ENCODE measurements at places on chromosomes 7 and 10.

- no peak for DNase-seq
- no peaks in the 10 kb centered on the region for H3K36me3 ChIP-seq
- no peaks in the 10 kb centered on the region for H3K27me3 ChIP-seq
Observed at GRCh38 chr10:132586739-132587138, 49.2 kb downstream of the INPP5A start.

- no peaks in the 10 kb centered on the region for H3K27me3 ChIP-seq
- H3K4me1 ChIP-seq, result no peaks in the 10 kb centered on the region
- no peak overlapping the region for H3K4me3 ChIP-seq
- no peaks in the 10 kb centered on the region for H3K36me3 ChIP-seq
- no peak for DNase-seq
- H3K27ac ChIP-seq, result no peak overlapping the region
Observed at GRCh38 chr7:147869456-147869855, 721.1 kb upstream of the C7orf33 start.

DNA sequence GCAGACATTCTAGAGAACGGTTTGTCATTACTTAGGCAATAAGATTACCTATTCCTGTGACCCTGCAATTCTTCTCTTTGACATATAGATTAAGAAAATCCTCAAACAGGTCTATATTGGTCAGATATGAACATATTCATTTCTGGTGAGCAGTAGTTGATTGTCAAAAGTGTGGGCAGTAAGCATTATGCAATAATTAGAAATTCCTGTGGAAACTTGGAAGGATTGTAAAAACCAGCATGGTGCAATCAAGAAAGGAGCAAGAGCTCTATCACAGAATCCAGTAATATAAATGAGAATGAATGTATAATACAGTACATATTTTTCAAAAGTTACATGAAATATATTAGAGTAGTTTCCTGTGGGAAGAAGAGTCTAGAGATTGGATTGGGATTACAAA lies 406.5 kb downstream of the SUGCT start:
- no peak for DNase-seq
- H3K27me3 ChIP-seq, result no peaks in the 10 kb centered on the region
- no peak overlapping the region for H3K4me3 ChIP-seq

GRCh38 chr10:33365301-33365700 lies 30.8 kb upstream of the NRP1 start:
- H3K4me1 ChIP-seq, result no peaks in the 10 kb centered on the region
- no peaks in the 10 kb centered on the region for H3K27me3 ChIP-seq
- no peak for DNase-seq
- no peaks in the 10 kb centered on the region for H3K36me3 ChIP-seq
- no peak overlapping the region for H3K27ac ChIP-seq

DNA sequence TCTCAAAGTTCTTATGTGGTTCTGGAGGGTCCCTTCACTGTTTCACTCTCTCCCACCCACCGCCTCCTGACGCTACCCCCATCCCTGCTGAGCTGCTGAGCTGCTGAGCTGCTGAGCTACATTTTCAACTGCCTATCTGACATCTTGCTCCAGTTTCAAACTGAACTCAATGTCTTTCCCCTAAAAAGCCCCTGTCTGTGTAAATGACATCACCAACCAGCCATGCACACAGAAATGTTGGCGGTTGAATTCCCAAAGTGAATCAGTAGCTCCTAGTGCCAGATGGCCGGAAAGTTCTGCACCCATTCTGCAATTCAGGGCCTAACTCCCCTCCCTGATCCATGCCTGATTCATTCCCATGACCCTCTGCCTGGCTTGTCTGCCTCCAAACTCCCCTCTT lies 71.2 kb downstream of the WNT2 start:
- no peak for DNase-seq
- H3K36me3 ChIP-seq, result no peaks in the 10 kb centered on the region
- no peak overlapping the region for H3K4me3 ChIP-seq
- no peaks in the 10 kb centered on the region for H3K27me3 ChIP-seq
- H3K27ac ChIP-seq, result no peak overlapping the region
- H3K4me1 ChIP-seq, result no peaks in the 10 kb centered on the region

DNA sequence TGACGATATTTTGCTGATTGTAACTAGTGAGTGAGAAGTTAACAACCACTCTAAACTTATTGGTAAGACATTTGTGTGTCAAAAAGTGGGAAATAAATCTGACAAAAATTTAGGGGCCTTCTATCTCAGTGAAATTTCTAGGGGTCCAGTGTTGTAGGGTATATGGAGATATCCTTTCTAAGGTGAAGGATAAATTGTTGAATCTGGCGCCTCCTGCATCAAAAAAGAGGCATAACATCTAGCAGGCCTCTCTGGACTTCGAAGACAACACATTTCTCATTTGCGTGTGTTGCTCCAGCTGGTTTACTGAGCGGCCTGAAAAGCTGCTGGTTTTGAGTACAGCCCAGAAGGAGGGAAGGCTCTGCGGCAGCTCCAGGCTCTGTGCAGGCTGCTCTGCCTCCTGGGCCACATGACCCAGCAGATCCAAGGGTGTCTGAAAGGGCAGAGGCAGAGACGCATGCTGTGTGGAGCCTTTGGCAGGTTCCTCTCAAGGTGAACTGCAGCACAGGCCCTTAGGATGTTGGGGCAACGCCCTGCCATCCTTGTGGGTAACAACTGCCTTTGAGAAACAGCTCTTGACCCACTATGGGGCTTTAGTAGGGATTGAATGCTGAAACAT lies 72.4 kb downstream of the LMBR1 start:
- no peak overlapping the region for H3K27ac ChIP-seq
- DNase-seq, result no peak
- no peaks in the 10 kb centered on the region for H3K4me1 ChIP-seq
- no peaks in the 10 kb centered on the region for H3K27me3 ChIP-seq

DNA sequence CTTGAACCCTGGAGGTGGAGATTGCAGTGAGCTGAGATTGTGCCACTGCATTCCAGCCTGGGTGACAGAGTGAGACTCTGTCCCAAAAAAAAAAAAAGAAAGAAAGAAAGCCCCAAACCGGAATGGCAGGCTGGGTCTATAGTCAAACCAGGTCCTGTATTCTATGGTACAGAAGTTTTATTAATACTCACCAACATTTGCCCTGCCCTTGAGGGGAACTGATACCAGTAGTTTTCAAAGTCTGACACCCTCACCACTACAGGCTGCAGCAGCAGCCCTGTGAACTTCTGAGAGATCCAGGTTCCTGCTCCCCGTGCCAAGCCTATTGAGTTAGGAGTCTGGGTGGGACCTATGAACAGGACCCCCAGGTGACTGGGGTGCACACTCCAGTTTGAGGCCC lies 80.6 kb downstream of the RGS10 start:
- no peak overlapping the region for H3K4me3 ChIP-seq
- no peak for DNase-seq
- peaks cover 4% of the 10 kb centered on the region for H3K4me1 ChIP-seq
- no peak overlapping the region for H3K27ac ChIP-seq

- no peaks in the 10 kb centered on the region for H3K27me3 ChIP-seq
- no peaks in the 10 kb centered on the region for H3K4me1 ChIP-seq
- H3K27ac ChIP-seq, result no peak overlapping the region
- H3K4me3 ChIP-seq, result no peak overlapping the region
- no peak for DNase-seq
Observed at GRCh38 chr10:9579110-9579705, 1438.5 kb upstream of the CELF2 start.

Measured in thymus (tissue), 14 donors.